ENCODE measurements at places on chromosomes 11 and 22.

- DNase-seq = no peak
Observed at GRCh38 chr11:12133547-12134235, 23.3 kb downstream of the MICAL2 start.

- DNase-seq = no peak
Observed at GRCh38 chr22:37569921-37570660, 9.8 kb downstream of the LGALS2 start.

GRCh38 chr11:120532082-120532831 lies 20.7 kb downstream of the GRIK4 start:
- DNase-seq = no peak

DNA sequence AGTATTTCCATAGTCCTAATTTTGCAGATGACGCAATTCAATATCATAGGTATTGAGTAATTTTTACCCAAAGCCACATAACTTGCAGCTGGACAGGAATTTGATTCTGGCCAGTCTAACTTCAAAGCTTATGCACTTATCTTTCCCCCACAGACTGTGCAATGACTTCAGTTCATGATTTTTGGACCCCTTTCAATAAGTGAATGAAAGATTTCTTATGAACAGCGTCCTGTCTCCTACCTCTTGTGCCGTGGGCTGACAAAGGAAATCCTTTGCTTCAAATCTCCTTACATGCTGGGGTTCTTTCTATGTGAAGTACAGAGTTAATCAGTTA lies 217.7 kb upstream of the KIRREL3 start:
- no peak for DNase-seq

- no peak for DNase-seq
Observed at GRCh38 chr11:86463120-86463519, 88.4 kb downstream of the CCDC81 start.

GRCh38 chr11:6204706-6205105 lies 651 bp upstream of the C11orf42 start:
- no peak for DNase-seq

- no peak for DNase-seq
Observed at GRCh38 chr11:61549662-61550568, 31.0 kb downstream of the SYT7 start.

DNA sequence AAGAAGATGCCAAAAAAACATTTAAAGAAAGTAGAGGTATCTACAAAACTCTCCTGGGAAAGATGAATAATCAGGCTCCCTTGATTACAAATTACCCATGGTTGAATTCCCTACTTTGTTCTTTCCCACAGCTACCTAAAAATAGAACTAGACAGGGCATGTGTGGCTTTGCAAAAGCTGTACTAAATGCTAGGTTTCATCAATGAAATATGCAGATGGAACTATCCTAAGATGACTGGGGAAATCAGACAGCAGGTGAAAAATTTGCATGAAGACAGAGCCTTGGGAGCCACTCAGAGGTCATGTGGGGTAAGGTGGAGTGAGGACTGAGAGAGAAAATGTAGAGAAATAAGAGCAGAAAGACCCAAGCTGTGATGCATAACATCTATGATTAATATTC lies 14.7 kb downstream of the LAYN start:
- DNase-seq = no peak

DNA sequence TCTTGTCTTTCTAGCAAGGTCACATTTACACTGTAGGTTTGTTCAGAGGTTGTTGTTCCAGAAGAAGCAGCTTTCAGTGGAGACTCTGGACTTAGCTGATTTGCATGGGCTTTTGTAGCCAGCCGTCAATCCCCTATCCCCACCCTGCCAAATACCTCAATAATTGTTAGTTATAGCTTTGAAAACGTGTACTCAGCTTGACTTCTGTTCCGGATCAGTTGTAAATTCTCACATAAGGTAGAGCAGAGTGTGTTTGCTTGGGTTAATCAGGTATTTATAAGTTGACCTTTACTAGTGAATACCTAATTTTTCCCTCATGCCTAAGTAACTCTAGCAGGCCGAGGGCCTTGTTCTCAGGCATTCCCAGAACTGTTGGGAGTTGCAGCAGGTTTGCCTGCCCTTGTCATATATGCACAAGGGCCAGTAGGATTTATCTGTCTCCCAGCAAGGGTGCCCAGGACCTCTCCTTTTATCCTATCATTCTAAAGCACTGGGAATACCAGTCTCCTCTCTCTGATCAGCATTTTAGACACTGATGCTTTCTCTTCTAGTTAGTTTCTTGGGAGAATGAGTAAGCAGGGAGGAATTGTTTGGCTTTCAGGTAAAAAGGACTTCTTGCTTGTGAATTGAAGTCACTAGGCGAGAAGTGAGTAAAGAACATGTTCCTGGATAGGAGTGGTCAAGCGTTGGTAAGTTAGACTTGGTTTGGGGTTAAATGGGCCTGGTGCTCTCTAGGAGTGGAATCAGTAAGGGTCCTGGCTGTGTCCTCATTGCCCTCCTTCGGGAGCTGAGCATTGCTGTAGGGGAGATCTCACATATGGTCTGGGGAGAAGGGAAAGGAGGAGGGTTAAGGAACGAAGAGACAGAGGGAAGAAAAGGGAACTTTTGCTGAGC lies 22.1 kb downstream of the STIM1 start:
- no peak for DNase-seq

DNA sequence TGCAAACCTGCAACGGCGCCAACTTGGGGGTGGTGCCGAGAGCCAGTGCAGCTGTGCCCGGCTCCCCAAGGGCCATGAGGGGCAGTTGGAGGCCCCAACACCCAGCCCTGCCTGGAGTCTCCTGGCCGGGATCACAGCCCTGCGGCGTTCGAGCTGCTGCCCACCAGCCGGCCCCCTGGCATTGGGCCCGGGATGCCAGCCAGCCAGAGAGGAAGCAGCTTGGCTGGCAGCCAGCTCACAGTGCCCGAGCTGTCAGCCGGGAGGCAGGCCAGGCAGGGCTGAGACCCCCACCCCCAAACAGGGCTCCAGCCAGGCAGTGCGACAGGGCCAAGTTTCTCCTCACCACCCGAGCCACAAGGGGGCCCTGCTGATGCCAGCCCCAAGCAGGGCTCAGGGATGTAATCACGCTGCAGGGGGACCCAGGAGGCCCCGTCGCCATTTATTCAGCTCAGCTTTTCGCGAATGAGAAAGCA lies 26.0 kb upstream of the TCF20 start:
- peak; percentile 54 for DNase-seq

Measured in WTC11 (cell line).